ENCODE measurements at places on chromosomes 13 and 19.

DNA sequence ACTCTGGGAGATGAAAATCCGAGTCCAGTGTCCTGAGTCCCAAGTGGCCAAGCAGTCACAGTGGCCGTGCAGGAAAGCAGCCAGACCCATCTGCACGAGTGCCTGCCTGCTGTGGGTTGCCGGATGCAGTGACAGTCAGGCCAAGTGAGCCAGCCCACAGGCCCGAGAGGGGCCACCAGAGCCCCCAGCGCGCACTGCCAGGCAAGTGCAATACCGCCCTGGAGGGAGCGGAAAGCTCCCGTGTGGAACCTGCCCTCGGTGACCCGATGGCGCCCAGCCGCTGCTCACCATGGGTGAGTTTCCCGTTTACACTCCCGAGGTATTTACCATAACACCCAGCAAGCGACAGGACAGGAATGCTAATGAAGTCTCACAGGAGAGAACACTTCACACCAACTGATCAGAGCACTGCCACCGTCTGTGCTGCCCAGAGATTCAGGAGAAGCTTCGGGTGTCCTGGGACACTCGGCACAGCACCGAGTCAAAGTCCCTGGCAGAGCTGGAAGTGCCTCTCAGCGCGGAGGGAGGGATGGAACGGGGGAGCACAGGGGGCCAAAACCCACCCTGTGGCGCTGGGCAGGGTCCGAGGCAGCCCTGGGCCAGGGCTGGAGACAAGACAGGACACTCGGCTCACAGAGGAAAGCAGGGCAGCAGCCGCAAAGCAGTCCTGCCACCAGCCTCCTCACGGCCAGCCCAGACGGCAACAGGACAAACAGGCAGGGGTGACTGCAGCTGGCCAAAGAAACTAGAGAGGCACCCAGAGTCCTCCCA, 21.3 kb upstream of the TINCR start:
- DNase-seq, result no peak

DNA sequence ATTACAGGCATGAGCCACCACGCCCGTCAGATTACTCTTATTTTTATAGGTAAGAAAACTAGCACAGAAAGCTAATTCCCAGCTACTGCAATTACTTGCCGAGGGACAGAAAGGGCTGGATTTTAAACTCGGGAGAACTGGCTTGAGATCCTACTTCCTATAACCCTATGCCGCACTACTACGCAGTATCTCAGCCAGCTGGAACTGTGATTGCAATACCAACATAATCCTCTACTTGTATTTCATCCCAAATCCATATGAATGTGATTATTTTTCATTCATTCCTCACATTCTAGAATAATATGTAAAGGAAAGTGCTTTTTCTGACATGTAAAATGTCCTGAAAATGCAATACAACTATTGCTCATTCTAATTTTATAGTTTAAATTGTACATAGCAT, 773.8 kb upstream of the GPC6 start:
- no peak for DNase-seq

GRCh38 chr13:27177852-27178251, 6.2 kb upstream of the USP12 start:
- DNase-seq, result no peak

DNA sequence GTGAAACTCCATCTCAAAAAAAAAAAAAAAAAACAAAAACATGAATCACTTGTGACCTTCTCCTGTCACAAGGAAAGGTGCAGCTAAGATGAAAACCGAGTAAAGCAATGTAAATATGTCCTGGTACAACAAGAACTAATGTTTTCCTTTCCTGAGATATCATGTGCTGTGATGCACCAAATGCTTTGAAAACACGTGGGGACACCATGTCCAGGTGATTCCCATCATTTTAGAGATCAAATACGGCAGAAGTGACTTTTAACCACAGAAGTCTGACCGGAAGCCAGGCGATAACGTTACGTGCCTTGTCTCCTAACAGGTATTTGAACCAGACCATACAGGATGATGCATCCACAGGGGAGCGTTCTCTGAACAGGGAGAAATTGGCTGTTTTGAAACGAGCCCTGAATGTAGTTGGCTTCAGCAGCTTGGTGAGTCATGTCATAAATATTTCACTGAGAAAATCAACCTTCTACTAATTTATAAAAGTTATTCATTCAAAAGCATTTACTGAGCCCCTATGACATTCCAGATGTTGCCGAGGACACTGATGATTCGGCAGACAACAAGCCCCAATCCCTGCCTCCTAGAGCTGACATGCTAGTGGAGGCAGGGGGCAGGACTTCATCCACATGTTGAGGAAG, 328.1 kb downstream of the MYO16 start:
- no peak for DNase-seq

DNA sequence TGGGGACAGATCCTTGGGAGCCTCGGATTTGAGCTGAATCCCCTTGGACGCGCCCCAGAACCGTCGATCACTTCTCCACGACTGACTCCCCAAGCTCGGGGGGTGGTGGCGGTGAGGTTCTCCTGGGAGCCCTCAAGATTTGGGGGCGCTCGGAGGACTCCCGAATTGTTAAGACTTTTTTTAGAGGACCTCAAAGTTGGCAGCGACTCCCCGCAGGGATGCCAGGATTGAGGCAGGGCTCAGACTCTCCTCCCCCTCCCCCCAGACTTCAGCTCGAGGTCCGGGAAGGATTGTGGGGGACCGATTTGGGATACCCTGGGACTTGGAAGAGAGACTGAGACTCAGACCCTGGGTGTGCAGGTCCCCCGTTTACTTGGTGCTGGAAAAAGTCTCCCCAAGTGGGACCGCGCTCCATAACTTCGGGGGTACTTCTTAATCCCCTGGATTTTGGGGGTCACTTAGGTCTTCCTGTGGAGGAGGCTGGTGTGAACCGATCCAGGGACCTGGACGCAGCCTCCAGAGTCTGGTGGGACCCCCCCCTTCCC, 665 bp downstream of the VASP start:
- DNase-seq, result no peak

- DNase-seq, result peak; percentile 89
Measured at GRCh38 chr19:38684078-38684861, 36.8 kb downstream of the ACTN4 start.

- DNase-seq, result no peak
Measured at GRCh38 chr13:77737583-77738200, 40.2 kb downstream of the SLAIN1 start.

- DNase-seq, result peak; percentile 6
Measured at GRCh38 chr13:106533943-106534638, 1.4 kb downstream of the EFNB2 start.

GRCh38 chr13:44155422-44156293, 218.0 kb upstream of the SERP2 start:
- no peak for DNase-seq

DNA sequence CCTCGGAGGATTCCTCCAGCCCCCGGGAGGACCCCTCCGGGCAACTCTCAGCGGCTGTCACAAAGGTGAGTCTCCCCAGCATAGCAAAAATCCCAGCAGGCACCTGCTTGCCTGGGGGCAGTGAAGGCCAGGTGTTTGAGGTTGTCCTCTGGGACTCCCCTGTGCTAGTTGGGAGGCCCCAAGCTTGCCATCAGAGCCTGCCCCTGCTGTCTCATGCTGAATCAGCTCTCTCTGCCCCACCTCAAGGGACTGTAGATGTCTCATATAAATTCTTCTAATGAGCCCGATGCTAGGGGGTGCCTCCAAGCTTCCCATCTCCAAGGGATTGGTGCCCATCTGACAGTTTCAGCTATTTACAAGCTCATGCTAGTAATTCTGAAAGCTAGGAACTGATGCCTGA, 53.6 kb downstream of the NWD1 start:
- no peak for DNase-seq

- no peak for DNase-seq
Measured at GRCh38 chr19:40370997-40371801, 18.8 kb downstream of the HIPK4 start.

- no peak for DNase-seq
Measured at GRCh38 chr13:33262062-33262487, 23.5 kb downstream of the STARD13 start.

- DNase-seq, result peak; percentile 91
Measured at GRCh38 chr19:47231215-47232054, 436 bp upstream of the BBC3 start.

DNA sequence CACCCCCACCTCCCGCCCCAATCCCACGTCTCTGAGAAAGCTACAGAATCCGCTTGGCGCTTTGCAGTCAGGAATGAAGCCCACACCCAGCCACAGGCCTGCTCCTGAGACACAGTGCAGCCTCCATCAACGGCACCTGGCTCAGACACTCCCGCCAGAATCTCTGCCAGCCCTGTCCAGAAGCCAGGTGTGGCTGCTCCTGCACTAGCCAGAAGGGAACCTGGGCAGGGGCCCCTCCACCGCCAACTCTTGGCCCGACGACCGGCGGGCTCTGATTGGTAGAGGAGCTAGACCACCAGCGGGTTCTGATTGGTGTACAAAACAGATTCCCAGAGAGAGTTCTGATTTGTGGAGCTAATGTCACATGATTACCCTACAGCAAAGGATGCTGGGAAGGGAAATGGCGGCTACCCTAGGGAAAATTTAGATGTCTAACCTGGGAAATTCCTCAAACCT, 2.9 kb upstream of the PPP6R1 start:
- DNase-seq, result no peak

DNA sequence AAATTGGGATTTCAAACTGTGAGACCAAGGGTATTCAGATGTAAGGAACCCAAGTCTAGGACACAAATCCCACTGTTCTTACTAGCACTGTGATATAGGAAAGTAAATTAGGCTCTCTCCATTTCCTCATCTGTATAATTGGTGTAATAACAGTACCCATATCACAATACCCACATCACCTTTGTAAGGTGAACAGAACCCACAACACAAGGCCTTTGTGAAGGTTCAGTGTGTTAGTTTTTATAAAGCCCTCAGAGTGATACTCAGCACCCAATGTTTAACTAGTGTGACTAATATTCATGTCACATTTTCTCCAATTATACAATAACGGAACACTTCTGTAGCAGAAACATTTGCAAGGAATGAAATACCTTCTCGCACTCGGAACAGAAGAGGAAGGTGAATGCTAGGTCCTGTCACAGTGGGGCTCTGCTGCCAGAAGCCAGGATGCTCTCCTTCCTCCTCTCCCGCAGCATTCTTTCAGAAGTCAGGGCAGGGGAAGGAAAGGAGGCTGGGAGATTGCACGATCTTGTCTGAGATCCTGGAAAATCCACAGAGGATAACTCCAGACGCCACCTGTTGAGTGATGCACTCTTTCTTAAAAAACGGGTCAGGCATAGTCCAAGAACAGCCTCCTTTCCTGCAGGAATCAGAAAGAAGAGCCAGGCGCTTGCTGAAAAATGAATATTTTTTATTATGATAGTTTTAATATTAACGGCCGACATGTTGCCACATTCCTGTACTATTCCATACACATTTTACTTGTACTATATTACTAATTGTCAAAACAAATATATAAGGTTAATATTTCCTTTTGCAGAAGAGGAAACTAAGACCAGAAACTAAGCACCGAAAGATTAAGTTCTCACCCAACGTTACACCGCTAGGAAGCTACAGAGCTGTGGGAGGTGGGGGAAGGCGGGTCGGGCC, 762 bp downstream of the ZNF45 start:
- DNase-seq, result peak; percentile 0

DNA sequence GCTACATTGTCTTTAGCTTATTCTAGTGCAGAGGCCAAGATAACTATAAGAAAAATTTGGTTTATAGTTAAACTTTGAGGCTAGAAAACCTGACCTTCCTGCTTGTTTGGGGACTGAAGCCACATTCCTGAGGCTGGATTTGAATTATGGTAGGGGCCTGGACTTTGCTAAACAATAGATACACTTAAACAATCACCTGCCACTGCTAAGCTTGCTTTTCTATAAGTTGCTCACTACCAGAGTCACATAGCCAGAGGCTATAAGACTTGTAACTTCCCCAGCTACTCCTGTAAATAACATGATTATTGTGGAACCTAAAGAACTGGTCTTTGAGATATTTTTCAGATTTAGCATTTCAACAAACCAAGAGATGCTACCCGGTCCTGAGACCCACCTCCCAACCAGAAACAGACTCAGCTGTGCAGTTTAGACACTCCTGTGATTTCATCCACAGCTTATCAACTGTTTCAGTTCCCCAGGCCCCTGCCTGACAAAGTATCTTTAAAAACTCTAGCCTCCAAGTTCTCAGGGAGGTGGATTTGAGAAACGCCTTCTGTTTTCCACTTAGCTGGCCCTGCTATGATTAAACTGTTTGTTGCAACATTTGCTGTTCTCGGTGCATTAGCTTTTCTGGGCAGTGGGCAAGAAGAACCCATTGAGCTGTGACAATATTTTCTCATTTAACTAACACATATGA, 77.7 kb downstream of the MIPEP start:
- DNase-seq, result no peak

- no peak for DNase-seq
Measured at GRCh38 chr13:66210677-66211076, 1019.5 kb downstream of the PCDH9 start.

DNA sequence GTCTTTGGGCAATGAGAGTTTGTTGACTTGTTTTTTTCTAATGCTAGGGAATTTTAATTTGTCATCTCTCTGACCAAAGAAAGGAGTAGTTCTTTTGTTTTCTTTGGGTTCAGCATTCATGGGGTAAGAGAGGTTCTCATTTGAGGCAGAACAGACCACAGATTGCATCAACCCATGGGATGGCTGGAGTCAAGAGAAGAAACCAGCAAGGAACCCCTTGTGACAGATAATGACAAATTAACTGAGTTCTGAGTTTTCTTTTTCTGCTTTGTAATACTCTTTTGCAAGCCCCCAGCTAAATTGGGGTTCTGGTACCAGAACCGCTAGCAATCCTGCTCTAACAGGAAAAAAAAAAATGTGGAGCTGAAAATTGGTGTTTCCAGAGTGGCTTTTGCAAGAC, 864.1 kb downstream of the DIAPH3 start:
- no peak for DNase-seq

GRCh38 chr13:45361596-45362206, 20.7 kb upstream of the TPT1 start:
- no peak for DNase-seq

DNA sequence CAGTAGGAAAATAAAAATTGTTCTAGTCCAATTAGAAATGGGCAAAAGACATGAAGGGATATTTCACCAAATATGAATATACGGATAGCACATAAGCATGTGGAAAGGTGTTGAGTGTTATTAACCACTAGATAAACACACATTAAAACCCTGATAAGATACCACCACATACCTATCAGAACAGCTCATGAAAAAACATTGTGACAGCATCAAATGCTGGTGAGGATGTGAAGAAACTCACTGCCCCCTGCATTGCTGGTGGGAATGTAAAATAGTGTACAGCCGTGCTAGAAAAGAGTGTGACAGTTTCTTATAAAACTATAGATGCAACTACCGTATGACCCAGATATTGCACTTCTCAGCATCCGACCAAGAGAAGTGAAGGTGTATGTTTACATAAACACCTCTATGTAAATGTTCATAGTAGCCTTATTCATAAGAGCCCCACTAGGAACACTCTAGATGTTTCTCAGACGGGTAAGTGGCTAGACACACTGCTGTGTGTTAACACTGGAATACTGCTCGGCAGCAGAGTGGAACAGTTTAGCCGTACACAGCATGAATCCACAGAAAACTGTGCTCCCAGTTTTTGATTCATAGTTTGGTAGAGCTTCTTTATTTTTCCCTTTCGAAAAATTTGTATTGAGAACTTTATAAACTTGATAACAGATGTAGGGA, 321.1 kb downstream of the MYO16 start:
- no peak for DNase-seq
